Breast epithelium (tissue), 4 donors: ENCODE measurements at places on chromosomes 11 and 22.

DNA sequence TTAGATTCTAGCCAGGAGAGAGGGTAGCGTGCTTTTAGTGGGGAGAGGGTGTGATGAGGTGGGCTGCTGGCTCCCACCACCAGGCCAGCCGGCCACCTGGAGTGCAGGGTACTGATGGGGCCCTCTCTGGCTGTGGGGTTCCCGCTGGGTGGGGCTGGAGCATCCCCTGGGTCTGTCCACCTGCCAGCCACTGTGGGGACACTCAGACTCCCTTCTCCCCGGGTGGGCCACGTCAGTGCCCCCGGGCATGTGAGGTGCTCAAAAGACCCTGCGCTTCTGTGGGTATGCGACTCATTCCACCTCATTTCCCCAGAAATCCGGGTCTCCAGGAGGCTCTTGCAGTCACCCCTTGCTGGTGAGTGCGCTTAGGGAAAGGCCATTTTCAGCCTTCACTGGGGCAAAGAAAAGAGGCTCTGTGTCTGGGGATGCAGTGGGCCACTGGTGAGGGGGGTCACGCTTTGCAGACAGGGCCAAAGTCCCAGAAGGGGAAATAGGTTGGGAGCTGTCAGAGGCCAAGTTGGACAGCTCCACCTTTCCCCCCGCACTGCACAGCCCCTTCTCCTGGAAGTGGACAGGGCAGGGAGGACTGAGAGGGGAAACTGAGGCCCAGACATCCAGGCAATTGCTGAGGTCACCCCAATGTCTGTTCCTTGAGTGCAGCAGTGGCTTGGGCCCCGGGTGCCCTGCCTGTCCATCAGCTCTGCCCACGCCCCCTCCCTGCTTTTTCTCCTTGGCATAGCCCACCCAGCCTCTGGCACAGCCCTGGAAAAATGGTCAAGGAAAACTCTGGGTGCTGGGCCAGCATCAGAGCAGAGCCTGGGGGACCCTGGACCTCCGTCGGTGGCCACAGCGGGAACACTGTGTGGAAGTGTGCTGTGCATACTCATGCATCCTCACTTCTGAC, 53.3 kb downstream of the TPCN2 start:
- DNase-seq: no peak

DNA sequence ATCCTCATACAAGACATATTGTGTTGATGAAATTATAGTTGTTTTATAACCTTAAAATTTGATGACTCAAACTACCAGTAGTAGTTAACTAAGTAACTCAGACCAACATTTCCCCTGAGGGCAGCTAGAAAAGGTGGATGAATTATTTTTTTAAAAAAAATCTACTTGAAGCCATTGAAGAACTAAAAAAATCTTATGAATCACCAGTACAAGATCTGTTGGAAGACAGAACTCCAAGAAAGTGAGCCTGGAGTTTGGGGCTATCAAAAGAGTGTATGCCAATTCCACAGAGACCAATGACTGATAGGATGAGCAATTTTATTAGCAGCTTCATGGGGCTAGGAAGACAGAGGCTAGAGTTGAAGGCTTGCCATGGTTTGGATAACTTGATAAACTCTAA, 72.4 kb downstream of the CYP2R1 start:
- no peak for DNase-seq

GRCh38 chr11:44066732-44067141, 667 bp downstream of the ACCS start:
- no peak for DNase-seq

DNA sequence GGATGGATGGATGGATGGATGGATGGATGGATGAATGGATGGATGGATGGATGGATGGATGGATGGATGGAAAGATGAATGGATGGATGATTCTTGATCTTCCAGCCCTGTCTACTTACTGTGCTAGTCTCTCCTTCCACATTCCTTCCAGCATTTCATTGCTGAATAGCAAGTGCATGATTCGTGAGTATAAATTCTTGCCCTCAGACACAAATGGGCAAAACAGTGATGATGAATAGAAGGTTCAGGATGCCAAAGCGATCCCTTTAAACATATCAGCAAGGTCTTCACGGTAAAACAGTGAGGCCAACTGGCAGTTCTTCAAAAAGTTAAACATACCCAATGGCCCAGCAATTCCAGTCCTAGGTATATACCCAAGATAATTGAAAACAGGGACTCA, 400.2 kb downstream of the MN1 start:
- DNase-seq: no peak

GRCh38 chr22:49023161-49023878, 804.4 kb downstream of the BRD1 start:
- no peak for DNase-seq

GRCh38 chr22:42820045-42820763, 36.9 kb downstream of the ARFGAP3 start:
- peak; percentile 27 for DNase-seq

DNA sequence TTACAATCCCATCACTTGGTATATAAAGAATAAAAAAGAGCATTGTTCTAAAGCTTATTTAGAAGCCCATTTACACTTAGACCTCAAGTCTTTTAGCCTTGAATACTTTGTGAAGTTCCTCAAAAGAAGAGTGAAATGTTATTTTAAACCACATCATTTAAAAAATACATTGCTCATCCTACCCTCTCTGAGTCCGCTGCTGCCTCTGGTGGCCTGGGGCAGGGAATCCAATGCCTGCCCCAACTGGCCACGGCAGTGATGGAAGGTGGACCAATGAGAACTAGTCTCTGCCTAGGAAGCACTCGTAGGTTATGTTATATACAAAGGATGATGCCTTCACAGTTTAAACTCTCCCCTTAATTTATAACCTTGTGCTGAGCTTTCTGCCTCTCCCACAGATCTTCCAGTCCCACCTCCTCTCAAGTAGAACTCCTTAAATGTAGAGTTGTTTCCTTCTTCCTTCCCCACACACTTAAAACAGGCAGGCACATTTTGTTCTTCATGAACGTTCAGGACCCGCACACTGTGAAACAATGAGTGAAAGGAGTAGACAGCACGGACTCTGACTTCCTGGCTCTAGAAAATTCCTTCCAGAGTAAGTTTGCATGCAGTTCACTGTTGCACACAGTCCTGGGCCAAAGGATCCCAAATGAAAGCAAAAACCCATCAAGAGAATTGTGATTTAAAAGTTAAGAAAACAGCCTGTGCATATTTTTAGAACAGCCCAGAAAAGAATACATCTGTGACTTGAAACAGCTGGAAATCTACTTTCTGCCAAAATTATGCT, 167.8 kb downstream of the RRAS2 start:
- DNase-seq: no peak

DNA sequence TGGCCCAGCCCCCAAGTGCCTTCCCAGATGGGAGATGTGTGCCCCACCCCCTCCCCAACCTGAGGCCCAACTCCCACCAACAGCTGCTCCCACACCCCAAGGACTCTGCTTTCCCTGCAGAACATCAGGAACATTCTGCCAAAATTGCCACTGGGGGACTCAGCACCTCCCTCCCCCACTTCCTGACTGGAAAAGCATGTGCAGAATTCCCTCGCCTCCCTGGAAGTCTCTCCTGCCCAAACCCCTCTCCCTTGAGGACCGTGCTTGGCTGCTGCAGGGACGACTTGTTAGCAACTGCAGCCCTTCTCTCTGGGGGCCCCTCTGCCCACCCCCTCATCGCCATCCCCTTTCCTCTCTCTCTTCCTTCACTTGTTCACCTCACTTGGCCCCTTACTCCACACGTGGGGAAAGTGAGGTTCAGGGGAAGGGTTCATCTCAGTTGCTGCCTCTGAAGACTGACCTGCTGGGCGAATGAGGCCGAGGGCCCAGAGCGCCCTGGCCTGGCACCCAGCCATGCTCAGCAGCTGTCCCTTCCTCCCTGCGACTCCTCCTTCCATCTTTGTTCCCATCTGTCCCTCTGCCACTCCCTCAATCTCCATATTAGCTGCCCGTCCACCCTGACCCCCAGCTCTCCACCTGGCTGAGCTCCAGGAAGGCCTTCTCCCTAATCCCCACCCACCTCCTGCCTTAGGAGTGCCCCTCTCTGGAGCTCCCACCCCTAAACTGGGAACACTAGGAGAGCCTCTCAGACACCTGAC, 105.1 kb downstream of the CHST1 start:
- DNase-seq: no peak

DNA sequence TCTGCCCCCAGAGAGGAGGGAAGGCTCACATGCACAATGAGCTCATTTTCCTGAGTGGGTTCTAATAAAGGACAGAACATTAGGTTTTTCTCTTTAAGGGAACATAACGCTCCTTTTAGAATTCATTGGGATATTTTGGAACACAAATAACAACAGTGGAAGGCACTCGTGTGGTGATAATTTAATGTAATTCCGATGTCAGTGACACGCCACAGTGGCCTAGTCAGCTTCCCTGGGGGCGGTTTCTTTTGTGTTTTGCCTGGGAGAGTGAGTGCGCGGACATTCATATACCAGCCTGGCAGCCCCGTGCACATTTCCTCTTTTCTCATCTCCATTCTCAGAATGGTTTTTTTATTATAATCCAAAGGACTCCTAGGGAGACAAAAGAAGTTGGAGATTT, 41.1 kb downstream of the SEZ6L start:
- DNase-seq: no peak

DNA sequence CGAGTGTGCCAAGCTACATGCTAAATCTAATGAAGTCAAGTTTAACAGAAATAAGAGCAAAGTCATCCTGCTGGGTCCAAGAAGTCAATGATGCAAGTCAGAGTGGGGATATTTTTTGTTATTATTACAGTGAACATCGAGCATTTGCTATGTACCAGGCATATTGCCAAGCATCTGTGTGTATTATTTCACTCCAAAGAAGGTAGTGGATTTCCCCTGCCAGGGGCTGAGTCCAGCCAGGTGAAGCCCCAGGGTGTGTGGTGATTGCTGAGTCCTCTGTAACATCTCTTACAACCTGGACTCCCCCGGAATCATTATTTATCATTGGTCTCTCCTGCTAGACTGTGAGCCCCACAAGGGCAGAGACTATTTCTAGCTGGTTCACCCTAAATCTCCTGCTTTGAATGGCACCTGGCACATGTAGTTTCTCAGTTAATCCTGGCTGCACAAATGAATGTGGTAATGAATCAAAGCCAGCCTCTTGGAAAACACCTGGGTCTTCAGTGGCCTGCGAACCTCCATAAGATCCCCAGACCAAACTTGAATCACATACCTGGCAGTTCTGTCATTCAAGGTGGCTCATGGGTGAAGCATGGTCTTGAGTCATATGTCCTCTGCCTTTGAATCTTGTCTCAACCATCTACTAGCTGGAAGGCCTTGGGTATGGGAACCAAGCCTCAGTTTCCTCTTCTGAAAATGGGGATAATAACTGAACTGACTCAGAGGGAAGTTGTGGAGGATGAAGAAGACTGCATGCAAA, 549.2 kb downstream of the MIAT start:
- no peak for DNase-seq

- no peak for DNase-seq
Measured at GRCh38 chr11:2072551-2073261, 66.5 kb downstream of the IGF2 start.

GRCh38 chr22:28716686-28717085, 24.9 kb downstream of the CHEK2 start:
- no peak for DNase-seq

DNA sequence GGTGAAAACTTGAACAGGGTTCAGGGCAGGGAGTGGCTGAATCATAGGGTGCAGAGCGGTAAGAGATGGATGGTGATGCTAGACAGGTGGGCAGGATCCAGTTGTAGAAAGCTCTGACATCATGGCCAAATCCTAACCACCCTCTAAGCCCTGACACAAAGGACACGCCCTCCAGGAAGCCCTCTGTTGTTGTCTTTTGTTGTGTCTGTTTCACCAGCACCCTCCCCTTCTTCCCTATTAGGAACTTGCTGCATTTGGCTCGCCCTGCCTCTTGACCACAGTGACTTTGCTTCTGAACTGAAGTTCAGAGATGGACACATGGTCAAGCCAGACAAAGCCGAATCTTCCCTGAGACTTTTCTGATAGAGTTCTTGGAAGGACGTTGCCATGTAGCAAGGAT, 14.2 kb upstream of the APOL6 start:
- DNase-seq: no peak

DNA sequence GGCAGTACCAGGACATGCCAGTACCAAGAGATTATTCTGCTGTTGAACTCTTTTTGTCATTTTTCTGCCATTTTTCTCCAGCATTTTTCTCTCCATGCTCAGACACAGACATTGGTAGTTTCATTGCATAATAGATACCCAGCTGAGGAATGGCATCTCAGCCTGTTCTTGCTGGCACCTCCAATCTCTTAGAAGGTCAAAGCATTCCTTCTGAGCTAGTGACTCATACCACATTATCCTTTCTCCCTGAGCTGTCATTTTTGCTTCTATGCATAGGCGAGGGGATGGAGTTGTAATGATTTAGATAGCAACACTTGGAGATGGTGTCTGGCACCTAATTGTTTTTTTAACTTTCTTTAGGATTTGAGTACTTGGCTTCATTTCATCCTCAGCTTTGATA, 321.1 kb downstream of the NELL1 start:
- DNase-seq: no peak

GRCh38 chr22:49751966-49752597, 75.6 kb downstream of the BRD1 start:
- no peak for DNase-seq

DNA sequence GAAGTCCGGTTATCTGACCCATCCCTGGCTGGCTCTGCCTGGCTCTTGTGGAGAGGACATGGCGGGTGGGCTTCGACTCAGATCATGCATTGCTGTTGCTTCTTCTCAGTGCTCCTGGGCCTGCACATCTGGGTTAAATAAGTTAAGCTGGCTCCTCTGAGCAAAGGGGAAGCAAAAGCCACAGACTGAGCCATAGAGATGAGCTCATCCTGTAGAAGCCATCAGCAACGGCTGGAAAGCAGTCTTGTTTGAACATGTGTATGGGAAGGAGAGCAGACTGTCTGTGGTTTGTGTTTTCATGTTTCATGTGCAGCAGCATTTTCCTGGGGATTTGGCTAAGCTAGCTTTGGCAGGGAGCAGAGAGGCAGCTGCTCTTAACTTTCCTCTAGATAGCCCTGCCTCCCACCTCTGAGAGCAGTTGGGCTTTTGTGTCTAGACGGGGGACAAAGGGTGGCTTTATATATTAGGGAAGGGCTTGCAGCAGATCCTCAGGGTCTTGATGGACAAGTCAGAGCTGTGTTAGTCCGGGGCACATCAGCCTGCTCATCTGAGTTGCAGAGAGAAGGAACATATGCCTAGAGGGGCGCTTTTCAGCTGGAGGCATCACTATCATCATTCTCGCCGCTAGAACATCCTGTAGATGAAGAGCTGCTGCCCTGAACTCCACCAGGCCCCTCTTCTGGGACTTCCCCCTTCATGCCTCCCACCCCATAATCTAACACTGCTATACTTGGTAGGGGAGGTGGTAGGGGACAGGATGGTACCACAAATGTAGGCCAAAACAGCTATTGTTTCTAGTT, 14.9 kb downstream of the DCPS start:
- DNase-seq: peak; percentile 24

- DNase-seq: no peak
Measured at GRCh38 chr11:45005106-45005505, 54.4 kb upstream of the TP53I11 start.
